Stimulated activated CD4-positive, alpha-beta T cell treated with anti-CD3 and anti-CD28 coated beads, Interleukin-2, amount 100 ng/mL, for 24 hours (primary cell): ENCODE measurements at places on chromosomes 12 and 14.
A peak's percentile ranks its signal among the peaks of the same experiment; 100 is the strongest.

- no peak for DNase-seq
Observed at GRCh38 chr12:120224304-120225199, 23.6 kb upstream of the RPLP0 start.

DNA sequence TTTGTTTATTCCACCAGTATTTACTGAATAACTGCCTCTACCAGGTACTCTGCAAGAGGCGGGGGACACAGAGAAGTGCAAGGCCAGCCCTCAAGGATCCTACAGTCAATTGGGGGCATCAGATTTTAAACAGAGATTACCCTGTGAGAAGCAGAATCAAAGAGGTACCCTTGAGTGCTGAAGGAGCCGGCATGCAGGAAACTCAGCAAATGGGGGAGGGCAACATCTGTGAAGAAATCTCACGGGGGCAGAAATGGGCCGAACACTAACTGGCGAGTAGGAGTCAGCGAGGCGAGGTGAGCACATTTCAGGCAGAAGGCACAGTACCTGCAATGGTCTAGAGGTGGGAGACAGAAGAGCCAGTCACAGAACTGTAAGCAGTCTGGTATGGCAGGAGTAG is 9.0 kb downstream of the GALNT6 start:
- DNase-seq: no peak

DNA sequence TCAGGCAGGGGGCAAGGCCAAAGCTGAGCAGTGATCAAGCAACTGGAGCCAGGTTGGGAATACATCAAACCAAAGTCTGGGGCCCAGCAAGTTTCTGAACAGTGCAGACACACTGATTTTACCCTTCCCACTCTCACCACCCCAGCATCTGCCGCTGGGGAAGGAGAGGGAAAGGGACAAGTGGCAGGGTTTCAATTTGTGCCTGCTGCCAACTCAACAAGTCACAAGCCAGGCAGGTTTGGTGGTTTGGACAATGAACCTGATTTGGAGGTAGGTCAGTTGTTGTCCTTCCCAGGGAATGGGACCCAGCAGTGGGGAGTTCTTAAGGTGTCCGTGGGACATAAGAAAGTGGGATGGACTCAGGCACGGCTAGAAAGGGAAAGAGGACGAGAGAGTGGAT is 151.9 kb upstream of the NOS1 start:
- no peak for DNase-seq

DNA sequence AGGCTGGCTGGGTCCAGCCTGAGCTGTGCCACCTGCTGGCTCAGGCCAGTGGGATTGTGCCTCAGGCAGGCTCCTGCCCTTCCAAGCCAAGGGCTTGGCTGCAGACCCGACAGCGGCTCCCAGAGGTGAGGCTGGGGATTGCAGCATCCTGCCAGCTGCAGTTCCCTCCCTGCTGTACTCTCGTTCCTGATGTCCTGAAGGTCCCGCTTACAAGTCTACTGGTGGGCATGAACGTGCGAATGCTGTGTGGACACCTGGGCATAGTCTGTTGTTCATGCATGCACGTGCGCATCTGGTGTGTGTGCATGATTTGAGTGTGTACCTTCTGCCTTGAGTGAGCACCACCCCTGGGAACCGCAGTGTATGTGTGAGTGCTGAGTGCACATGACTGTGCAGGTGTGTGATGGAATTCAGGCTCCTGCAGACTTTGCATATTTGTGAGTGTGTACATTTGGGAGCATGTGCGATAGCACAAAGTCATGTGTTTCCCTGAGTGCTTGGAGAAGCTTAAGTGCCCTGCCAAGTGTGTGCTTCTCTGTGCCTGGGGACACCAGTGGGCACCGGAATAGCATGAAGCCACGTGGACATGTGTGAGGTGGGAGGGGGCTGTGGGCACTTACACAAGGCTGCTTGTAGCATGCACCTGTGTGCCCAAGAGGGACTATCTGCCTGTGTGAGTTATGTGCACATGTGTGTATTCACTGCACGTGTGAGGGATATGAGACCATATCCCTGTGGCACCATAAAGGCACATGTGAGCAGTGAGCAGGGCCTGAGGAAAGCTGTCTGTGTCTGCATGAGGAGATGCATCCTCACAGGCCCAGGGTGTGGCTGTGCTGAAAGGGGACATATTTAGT is 19.3 kb upstream of the KRT7 start:
- DNase-seq: peak; percentile 73

GRCh38 chr14:50233166-50233950 is 2.0 kb upstream of the SOS2 start:
- peak; percentile 36 for DNase-seq

- DNase-seq: peak; percentile 53
Observed at GRCh38 chr14:92914087-92914656, 8.8 kb upstream of the CHGA start.

GRCh38 chr14:72738161-72738611 is 155.7 kb downstream of the DPF3 start:
- peak; percentile 9 for DNase-seq

GRCh38 chr12:118651487-118651886 is 275.1 kb downstream of the SUDS3 start:
- DNase-seq: no peak

- DNase-seq: no peak
Observed at GRCh38 chr12:56190695-56191155, 1.4 kb upstream of the SMARCC2 start.

- DNase-seq: no peak
Observed at GRCh38 chr12:22160396-22161003, 114.5 kb downstream of the CMAS start.

GRCh38 chr12:61916831-61917230 is 343.4 kb upstream of the USP15 start:
- DNase-seq: no peak

- no peak for DNase-seq
Observed at GRCh38 chr14:51521764-51522163, 129.9 kb upstream of the FRMD6 start.

DNA sequence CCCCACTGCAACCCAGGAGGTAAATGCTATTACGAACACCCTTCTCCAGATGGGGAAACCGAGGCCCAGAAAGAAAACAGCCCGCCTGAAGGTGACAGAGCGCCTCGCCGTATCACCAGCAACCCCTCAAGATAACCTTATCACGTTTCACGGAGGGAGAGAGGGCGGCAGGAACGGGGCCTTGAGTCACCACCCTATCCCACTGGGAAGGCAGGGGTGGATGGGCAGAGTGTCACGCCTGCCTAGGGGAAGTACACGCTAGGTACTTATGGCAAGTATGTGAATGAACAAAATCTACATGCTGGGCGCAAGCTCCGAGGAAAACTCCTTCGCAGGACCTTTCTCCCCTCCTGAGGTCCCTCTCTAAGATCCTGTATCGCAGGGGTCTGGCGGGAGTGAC is 17.8 kb downstream of the NCOR2 start:
- no peak for DNase-seq

GRCh38 chr12:116547955-116548501 is 11.2 kb upstream of the MAP1LC3B2 start:
- DNase-seq: no peak

GRCh38 chr12:93603762-93604161 is 31.3 kb downstream of the SOCS2 start:
- DNase-seq: no peak

- peak; percentile 36 for DNase-seq
Observed at GRCh38 chr12:49059299-49060171, 1.1 kb downstream of the KMT2D start.

- DNase-seq: no peak
Observed at GRCh38 chr12:117187421-117187820, 2.8 kb downstream of the FBXO21 start.

DNA sequence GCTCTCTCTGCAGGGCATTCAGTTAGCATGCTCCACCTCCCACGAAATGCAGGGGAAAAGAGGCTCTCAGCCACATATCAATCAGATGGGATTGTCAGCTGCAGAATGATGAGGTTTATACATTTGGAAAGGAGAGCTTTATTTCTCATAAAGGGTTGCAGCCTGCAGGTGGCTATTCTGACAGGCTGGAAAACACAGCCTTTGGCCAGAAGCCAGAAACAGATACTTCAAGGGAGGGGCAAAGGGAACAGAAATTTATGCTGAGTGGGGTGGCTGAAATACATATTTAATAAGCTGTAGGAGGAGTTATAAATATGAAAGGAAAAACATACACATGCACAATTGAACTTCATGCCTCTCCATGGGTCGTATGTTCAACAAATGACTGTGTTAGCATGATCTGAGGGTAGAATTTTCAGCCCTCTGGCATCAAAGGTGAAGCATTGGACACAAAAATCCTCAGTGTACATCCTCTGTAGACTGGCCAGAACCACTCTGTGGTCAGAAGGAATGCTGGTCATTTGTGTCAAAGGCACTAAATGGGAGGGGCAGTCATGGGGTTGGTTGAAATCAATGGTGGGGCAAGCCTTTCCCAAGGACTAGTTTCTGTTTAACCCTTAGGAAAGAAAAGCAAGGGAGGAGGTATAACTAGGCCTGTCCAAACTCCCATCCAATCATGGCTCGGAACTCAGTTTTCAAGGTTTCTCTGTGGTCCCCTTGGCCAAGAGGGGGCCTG is 62.4 kb downstream of the TMX1 start:
- DNase-seq: no peak

DNA sequence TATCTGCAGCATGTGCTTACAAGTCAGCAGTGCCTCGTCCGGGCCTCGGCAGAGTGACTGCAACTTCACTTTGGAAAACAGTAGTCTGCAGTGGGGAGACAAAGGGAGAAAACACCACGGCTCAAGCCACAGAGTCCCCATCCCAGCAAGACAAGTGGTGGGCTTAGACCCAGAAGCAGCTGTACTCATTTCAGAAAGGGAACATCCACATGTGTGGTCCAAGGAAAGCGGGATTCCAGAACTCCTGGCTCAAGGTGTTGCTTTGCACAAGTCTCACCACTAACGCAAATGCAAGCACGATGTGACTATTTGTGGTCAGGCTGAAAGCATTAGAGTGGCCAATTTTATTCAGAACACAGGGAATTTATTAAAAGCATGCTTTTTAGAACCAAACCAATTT is 198.3 kb downstream of the TTC7B start:
- no peak for DNase-seq

DNA sequence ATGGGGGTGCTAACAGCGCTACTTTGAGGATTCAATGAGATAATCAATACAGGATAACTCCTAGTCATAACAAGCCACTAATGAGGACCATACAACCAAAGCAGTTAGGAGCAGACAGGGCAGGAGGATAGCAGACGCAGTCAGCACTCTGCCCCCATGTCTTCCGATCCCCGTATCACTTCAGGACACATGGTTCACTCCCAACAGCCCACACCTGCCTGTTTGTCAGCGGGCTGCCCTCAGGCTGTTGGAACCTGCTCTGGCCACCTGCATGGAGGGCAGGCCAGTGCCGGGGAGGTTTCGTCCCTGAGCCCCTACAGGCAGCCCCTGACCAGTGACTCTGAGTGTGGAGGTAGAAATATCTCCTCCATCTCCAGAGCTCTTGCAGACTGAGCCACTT is 37.1 kb upstream of the LTBP2 start:
- no peak for DNase-seq

- DNase-seq: no peak
Observed at GRCh38 chr14:97420211-97420610, 623.0 kb downstream of the VRK1 start.
